ENCODE measurements at places on chromosomes 7 and 10.

DNA sequence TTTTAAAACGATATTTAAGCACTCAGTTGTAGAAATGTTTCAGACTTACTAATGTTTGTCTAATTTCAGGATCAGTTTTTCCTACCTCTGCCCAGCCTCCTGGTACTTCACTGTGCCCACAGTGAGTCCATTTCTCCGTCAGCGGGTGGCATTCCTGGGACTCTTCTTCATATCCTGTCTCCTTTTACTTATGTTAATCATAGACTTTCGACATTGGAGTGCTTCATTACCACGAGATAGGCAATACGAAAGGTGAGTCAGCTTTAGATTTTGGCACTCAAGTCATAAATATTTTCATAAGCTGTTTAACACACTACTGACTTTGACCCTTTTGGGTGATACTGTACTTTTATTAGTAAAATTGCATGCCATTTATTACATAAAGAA lies 2.1 kb downstream of the ENTPD7 start:
- no peak for DNase-seq

DNA sequence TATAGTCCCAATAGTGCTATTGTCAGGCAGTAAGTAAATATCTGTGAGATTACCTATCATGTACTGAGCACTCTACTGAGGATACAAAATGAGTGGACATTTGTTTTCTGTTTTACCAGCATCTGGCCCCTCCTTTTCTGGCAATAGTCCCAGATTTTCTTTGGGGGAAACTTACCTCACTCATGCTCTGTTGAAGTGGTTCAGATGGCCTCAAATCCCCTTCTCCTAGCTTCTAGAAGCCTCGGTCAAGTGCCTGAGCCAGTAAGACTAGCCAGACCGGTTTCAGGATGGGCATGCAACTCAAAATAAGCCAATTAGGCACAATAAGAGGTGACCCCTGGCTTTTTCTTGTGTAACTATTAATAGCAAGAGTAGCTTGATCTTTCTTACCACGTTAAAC lies 19.7 kb downstream of the TRDMT1 start:
- no peak for DNase-seq

GRCh38 chr10:37263304-37263703 lies 137.9 kb downstream of the ANKRD30A start:
- no peak for DNase-seq

GRCh38 chr7:50711271-50712175 lies 71.2 kb downstream of the GRB10 start:
- no peak for DNase-seq

DNA sequence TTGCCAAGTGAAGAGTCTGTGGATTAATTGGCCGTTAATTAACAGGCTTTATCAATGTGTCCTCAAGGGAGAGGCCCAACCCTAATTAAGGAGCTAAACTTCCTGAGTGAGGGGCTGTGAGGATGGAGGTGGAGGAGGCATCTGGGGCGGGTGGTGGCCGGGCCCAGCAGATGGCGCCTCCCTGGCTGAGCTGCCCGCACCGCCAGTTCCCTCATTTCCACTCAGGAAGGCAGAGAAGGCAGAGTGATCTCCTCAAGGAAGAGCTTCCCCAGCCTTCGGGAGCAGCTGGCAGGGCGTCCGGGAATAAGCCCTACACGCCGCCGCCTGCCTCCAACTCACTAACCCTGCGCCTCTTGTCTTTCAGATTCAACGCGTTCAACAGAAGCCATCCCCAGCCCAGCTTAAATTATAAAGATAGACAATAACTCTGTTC lies 112.2 kb downstream of the CYTH3 start:
- peak; percentile 24 for DNase-seq

DNA sequence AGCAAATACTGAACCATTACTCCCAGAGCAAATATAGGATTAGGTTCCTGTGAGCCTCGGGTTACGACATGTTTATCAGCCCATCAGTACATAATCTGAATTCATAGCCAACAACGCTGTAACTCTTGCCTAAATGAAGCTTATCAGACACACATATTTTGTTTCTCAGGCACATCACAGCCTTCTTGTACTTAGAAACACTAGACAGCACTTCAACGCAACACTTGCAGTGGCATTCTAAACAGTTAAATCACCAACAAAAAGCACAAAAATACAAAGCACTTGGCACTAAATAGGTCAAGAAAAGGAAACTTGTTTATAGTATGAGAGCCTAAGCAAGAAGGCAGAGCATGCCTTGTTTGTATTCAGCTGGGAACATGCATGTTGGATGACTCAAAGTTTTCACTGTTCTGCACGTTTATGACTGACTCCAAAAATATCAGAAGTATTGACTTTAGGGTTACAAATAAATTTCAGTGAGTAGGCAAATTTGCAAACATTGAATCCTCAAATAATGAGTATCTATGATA lies 75.0 kb downstream of the VPS50 start:
- no peak for DNase-seq

DNA sequence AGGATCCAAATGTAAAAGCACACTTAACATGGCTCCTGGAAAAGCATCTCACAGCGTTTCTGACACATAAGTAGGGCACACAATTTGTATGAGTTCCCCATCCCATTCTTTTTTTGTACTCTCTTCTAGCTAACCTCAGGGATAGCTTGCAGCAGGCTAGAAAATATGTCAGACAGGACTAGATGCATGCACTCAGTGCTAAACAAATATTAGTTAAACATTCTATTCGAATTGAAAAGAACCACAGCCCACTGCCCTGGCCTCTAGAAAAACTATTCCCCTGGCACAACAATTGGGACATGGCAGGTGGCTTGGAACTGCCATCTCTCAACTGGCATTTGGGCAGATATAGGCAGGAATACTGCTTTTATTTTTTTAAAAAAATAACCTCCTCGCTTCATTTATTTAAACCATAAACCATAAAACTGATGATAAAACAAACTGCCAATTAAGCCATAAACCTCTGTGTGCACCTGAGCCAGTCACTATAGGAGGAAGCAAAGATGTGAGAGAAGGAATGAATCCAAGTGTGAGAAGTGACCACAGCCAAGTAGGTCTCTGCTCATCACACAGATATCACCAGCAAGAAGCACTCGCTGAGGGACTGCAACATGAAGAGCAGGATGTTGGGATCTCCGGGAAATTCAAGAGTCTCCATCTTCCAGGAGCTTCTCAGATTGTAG lies 394.1 kb downstream of the NEBL start:
- no peak for DNase-seq

DNA sequence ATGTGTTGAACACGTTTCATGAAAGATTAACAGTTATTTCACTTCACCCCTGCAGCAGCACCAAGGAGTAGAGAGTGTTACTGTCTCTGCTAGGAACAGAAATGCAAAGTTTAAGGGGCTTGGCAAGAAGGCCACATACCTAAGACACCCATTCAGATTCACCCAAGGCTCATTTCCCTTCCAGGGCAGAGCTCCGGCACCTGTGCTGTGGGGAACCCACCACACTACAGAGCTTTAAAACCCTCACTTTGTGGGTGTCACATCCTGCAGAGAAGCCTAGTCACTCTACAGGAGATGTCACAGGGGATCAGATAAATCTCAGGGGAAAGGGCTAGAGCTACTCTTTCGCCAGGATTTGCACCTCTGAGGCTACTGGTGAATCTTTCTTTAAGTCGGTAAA lies 176.1 kb upstream of the KLF6 start:
- peak; percentile 63 for DNase-seq

DNA sequence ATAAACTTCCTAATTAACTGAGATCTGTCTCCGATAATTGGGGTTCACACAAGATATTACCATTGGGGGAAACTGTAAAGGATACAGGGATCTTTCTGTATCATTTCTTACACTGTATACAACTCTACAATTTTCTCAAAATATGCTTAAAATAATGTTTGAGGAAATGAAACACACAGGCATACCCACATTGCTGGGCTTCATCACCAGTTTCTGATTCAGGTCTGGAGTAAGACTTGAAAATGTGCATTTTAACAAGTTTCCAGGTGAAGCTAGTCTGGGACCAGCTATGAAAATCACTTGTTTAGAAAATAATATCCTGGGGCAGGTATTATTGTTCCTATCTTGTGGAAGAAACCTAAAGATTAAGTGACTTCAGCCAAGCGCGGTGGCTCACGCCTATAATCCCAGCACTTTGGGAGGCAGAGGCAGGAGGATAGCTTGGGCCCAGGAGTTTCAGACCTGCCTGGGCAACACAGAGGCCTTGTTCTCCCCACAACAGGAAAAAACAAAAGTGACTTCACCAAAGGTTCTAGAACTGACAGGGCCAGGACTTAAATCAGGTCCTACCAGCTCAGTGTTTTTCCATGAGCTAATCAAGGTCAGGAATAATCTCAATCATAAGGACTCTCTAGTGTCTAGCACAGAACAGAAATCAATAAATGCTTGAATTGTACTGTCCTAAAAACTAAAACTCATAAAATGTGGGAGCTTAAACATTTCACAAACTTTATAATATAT lies 12.6 kb downstream of the TOMM7 start:
- no peak for DNase-seq

DNA sequence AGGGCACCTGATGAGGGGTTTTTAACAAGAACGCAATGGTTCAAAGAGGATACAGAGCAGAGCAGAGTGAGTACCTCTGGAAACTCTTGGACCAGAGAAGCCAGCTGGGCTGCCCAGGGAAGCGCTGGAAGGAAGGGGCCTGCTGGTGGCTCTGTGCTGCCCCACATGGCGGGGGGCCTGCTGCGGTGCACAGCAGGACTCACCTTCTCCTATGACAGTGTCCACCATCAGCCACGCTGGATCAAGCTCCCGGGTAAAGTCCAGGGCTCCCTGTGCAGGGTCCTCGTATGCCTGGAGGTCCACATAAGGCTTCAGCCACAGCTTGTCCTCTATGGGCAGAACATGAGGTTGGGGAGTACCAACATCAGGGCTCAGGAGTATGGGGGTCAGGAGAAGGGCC lies 12.5 kb downstream of the EPHA1 start:
- no peak for DNase-seq

DNA sequence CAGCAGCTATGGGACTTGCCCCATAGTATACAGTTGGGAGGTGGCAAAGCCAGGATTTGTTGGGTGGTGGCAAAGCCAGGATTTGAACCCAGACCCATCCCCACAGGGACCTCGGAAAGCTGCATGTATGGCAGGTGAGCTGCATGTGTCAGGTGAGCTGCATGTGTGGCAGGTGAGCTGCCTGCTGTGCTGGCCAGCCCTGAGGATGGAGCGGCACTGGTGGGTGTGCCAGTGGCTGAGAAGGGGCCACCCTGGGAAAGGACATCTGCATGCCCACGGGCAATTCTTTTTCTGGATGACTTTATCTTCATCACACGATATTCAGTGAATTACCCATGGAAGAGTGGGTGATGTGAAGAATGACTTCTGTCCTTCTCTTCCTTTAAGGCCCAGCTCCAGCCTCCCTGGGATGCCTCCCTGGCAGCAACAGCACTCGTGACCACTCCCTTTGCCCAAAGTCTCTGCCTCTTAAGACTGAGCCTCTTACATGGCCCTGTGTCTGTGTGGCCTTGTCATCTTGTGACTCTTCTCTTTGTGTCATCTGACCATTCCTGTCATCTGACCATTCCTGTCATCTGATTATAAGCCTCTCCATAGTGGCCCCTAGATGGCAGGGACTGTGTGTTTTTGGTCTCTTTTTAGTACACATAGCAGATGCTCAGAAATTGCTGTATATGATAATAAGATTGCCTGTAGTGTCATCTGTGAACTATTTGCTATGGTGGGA lies 25.0 kb downstream of the CLEC2L start:
- DNase-seq = no peak

- no peak for DNase-seq
Observed at GRCh38 chr7:108452707-108453106, 3.5 kb downstream of the NRCAM start.

DNA sequence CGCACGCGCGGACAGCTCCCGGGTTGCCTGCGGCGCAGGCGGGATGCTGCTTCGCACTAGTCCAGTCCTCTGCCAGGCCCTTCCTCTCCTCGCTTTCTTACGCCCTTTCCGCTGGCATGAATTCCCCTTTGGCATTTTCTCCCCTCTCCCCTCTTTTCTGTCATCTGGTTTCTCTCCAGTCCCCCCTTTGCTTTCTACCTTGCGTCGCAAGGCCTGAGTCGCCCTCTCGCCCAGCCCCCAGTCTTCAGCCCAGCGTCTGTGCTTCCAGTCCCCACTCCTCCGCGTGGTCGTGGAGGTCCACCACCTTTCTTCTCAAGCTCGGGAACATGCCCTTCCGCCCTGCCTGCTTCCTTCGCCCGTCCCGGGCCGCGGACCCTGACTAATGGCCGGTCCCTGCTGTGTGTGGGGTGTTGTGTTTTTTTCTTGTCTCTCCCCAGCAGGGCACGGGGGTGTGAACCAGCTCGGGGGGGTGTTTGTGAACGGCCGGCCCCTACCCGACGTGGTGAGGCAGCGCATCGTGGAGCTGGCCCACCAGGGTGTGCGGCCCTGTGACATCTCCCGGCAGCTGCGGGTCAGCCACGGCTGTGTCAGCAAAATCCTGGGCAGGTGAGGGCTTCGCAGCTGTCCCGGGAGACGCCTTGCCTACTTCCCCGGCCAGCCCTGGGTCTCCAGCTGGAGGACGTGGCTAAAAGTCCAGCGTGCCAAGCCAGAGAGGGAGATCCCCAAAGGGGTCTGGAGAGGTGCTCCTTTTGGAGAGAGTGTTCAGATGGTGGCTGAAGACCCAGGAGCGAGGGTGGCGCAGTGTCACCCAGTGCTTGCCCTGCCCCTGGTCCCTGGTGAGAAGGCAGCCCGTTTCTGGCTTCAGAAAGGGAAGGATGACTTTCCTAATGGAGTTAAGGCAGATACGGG lies 4.2 kb downstream of the PAX2 start:
- DNase-seq = no peak

DNA sequence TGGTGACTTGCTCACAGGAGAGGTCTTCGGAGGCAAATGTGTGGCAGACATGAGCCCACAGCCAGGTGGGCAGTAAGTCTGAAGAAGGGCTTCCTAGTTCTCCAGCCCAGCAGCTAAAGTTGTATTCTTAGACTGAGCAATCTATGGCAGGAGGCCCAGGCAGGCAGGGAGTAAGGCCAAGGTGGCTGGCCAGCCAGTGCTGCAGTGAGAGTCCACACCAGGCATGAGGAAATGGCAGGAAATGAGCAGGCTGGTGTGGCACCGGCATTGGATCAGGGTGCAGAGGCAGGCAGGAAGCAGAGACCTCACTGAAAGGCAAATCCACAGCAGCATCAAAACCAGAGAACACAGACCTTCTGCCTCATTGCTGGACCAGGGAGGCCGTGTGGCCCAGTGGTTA lies 84.6 kb upstream of the PDE1C start:
- no peak for DNase-seq

DNA sequence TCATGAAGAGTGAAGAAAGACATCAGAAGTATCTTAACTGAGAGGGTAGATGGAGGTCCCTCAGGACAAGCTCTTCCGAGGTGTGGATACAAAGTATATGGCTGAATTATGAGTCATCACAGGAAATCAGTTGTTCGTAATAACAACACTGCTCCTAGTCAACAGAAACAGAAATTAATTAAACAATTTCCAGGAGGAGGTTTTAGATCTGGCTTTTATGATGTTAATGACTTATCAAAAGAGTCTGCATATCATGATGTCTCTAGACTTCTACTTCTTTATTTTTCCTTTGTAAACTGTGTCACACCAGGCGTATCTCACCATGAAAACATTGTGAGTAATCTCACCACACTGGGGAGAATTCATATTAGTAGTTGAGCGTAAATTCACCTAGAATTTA lies 31.2 kb downstream of the OSBPL3 start:
- no peak for DNase-seq
